NCI-H460 (cell line): ENCODE measurements at places on chromosomes 2 and 18.

- DNase-seq = no peak
Measured at GRCh38 chr2:109530712-109531111, 83.1 kb downstream of the SEPTIN10 start.

- DNase-seq = no peak
Measured at GRCh38 chr2:82120654-82121053, 1816.1 kb upstream of the LRRTM1 start.

DNA sequence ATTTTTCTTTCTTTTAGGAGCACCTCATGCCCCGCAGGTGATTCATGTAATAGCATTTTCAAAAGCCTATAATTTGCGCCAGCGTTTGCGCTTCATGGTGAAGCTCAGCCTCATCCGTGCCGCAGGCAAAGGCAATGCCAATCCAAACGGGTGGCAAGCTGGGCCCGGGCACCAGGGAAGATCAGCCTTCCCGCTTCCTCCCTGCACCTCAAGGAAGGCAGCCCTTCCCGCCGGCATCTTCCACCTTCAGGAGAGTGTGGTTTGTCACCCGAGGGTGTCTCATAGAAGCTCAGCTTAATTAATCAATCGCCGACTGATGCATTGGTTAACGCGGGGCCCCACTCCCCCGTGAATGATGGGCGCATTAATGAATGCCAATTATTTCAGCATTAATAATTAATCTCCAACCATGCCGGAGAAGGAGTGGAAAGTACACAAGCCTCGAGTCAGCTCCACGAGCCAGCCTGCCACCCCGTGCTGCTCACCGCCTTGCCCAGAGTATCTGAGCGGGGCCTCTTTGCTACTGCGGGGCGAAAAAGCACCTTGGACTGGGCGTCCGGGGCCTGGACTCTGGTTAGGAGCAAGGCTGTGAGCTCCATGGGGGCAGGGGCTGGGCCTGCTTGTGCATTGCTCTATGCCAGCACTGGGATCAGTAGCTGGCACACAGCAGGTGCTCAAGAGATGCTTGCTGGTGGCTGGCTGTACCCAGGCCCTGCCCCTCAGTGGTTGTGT lies 13.0 kb downstream of the INHBB start:
- no peak for DNase-seq

DNA sequence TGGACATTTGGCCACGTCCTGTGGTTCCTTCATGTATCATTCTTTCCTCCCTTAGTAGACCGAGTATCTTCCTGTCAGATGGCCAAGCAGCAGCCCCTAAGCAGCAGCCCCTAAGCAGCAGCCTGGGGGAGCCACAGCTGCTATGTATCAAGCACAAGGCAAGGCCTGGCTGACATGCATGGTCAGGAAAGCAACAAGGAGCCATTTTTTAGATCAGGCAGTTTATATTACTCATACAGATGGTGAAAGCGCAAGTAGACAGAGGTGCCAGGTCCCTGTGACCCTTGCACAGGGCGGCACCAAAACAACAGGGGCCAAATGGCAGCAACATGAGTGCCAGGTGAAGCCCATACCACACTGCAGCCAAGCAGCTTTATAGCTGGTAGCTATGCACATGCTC lies 22.1 kb downstream of the CHCHD5 start:
- DNase-seq = no peak

DNA sequence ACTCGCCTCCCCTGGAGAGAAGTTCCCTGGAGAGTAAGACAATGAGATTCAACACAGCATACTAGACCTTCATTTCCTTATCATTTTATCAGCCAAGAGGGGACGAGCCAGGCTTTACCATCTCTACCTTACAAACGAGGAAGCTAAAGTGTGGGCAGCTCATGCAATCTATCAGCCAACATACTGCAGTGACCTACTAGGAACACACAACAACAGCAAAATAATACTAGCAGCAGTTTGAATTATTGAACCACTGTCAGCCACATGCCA lies 60.0 kb upstream of the TEX51 start:
- no peak for DNase-seq

DNA sequence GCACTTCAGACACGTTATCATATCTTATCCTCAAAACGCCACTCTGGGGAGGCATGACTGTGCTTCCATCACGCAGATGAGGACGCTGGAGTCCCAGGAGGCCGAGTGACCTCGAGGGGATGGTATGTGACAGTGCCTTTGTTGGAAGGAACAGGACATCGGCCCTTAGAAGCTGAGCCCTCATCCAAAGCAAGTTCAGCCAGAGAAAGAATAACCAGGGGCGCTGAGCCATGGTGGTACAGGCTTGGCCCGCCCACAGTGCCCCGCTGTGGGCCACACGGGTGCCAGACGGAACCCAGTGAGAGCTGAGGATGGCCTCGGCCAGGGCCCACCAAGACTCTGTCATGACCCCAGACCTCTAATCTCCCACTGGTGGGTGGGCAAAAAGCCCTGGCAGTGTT lies 31.3 kb downstream of the HS1BP3 start:
- DNase-seq = no peak

GRCh38 chr2:242012956-242013764 lies 143.6 kb downstream of the RTP5 start:
- DNase-seq = no peak

DNA sequence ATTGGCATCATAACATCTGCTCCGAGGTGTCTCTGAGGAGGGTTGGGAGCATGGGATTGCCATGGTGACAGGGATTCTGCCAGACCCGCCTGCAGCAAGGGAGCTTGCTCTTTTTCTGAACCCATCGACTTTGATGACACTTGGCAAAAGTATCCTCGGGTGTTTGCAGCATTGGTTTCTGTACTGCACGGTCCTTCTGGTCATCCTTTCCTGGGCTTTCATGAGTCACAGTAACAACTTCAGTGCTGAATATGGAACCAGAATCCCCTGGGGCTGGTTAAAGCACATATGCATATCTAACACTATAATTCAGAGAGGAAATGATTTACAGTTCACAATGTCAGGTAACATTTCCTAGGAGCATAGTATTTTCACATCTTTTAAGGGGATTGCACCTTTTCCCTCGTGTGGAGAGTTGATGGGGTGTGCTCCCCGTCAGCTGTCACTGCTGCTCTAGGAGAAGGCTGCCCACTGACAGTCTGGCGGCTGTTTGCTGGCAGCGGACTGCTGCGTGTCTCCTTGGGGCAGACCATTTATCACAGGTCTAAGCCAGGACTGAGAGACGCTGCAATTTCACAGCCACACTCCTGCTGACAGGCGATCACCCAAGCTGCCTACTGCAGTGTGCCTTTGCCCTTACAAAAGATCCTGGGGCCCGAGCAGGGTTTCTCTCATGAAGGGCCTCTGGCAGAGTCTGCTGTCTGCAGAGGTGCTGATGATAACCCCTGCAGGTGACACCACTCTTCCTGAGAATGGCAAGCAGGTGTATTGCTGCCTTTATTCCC lies 425.3 kb downstream of the THSD7B start:
- DNase-seq = no peak

GRCh38 chr2:28389399-28390240 lies 3.0 kb upstream of the FOSL2 start:
- no peak for DNase-seq

DNA sequence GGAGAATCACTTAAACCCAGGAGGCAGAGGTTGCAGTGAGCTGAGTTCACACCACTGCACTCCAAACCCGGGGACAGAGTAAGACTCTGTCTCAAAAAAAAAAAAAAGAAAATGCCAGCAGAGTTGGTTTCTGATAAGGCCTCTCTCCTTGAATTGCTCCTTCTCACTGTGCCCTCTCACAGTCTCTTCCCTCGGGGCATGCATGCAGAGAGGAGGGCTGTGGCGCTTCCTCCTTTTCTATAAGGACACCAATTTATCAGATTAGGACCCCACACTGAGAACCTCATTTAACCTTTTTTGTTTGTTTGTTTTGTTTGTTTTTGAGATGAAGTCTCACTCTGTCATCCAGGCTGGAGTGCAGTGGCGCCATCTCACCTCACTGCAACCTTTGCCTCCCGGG lies 110.5 kb downstream of the ZFP36L2 start:
- DNase-seq = no peak

DNA sequence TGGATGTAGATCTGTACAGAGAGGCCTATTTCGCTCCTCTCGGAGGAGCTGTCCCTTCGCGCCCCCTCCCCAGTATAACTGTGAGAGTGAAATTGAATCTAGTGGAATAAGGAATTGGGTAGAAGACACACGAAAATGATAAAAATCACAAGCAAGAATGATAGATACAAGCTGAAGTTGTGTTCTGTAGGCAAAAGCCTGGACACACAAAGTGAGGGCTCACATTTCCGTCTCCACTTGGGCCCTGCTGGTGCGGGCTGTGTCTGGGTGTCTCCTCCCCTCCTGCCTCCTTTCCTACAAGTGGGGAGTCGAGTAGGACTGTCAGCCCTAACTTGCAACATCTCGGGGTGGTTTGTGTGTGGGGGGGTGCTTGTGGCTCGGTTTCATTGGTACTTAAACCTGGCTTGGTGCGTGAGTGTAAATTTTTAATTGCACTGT lies 457 bp upstream of the SP9 start:
- no peak for DNase-seq

- no peak for DNase-seq
Measured at GRCh38 chr2:25259737-25260124, 82.0 kb downstream of the DNMT3A start.

GRCh38 chr2:86623043-86623493 lies 597 bp downstream of the RNF103 start:
- no peak for DNase-seq

GRCh38 chr2:172366596-172367150 lies 60.7 kb upstream of the ITGA6 start:
- DNase-seq = no peak

- no peak for DNase-seq
Measured at GRCh38 chr2:98914713-98915580, 21.1 kb downstream of the CRACDL start.

- DNase-seq = no peak
Measured at GRCh38 chr2:62569907-62570841, 64.2 kb upstream of the TMEM17 start.

- DNase-seq = no peak
Measured at GRCh38 chr2:205543937-205544702, 138.2 kb upstream of the NRP2 start.

- no peak for DNase-seq
Measured at GRCh38 chr18:1513519-1513918, 608.8 kb downstream of the ADCYAP1 start.

- DNase-seq = no peak
Measured at GRCh38 chr2:240988571-240989271, 9.7 kb upstream of the SNED1 start.

- DNase-seq = no peak
Measured at GRCh38 chr18:75204732-75205513, 4.0 kb downstream of the PTGR3 start.

GRCh38 chr2:176455816-176456291 lies 186.6 kb downstream of the MTX2 start:
- no peak for DNase-seq

GRCh38 chr2:177983183-177983788 lies 89.3 kb downstream of the PDE11A start:
- DNase-seq = peak; percentile 46

- no peak for DNase-seq
Measured at GRCh38 chr2:71859211-71859847, 288.3 kb downstream of the CYP26B1 start.

- DNase-seq = no peak
Measured at GRCh38 chr2:86068136-86068588, 37.5 kb downstream of the POLR1A start.

DNA sequence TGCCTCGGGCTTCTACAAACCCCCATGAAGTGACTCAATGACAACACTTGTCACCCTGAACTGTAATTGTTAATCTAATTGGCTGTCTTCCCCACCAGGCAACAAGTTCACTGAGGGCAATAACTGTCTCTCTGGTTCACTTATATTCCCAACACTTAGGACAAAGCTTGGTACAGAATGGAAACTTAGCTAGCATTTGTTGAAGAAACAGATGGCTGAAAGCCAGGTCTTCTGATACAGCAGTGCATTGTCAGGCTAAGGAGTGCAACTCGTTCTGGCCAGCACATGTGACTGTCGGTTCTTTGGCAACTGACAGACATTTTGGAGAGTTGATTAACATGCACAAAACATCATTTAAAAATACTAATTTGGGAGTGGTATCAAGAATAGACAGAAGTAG lies 14.6 kb upstream of the DNAJC27 start:
- no peak for DNase-seq

DNA sequence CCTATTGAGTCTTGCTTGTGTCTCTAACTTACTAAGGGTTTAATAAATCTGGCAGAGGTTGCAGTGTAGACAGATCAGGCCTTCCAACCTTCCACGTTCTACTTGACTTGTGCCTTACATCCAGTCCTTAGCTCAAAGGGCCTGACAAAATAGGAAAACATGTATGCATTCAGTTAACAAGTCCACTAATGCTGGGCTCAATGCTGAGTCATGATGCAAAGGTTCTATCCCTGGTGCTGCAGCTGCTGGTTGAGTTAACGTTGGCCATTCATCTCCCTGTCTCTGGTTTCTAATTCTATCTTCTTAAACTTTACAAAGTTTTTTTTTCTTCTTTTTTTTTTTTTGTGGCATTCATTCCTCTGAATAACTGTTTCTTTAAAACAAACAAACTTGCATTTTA lies 46.3 kb upstream of the ITGB6 start:
- peak; percentile 38 for DNase-seq

DNA sequence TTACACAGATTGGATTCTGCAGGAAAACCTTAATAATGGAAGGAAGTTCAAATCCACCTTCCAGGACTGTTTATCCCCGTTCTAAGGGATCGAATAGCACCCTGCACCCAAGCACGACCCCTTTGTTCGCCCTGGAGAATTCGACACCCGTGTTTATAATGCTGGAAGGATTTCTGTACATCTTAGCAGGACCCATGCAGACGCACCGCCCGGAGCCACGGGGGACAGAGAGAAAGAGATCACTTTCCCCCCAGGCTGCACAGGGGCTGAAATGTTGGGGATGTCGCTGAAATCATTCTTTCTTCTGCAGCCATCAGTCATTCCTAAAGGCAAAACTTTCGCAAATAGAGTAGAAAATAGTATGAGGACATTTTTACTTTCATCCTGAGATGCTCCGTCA lies 238.7 kb upstream of the SALL3 start:
- DNase-seq = no peak

DNA sequence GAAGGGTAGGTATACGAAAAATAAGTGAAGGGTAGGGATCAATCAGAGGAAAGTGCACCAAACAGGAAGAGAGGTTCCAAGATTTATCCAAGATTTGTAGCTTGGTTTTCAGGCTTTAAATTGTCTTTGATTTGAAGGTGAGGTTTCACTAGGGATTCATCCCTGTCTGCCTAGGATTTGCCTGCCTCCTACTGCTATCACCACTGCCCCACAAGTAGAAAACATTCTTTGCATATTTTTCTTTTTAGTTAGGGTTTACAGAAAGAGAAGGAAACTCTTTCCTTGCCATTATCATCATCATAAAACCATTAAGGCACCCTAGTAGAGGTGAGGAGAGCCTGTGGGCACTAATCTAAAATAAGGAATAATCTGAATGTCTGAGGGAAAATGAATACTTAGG lies 45.8 kb upstream of the TANC1 start:
- DNase-seq = no peak

DNA sequence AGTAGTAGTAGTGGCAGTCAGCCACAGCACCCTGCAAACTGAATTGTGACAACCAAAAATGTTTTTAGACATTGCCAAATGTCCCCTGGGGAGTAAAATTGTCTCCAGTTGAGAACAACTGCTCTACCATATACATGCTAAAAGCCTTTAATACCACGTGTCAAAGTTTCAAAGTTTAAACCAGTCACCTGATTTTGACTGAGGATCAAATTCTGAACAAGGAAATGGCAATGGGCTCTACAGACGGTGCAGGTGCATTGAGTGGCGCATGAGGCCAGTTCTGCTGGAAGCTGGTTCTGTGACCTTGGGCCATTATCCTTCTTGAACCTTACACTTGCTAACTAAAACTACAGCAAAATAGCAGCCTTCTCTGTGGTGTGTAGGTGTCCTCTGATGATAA lies 85.0 kb downstream of the LIPG start:
- no peak for DNase-seq
